ENCODE measurements at places on chromosomes 12 and 14.

GRCh38 chr14:50023671-50024490, 92.5 kb downstream of the VCPKMT start:
- no peak for DNase-seq

DNA sequence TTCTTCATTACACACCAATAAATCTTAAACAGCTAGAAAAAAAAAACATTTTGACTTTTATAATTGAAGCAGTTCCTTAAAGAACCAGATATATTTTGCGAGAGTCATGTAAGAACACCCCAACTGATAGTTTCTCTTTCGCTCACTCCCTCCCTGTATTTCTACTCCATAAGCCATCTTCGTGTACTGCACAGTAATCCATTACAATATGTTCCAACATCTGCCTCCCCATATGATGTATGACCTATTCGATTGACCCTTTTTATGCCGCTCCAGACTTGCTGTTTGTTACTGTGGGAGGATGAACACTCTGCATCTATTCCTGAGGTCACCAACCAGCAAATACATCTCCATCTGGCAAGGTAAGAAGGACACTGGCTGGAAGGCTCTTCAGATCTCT, 331.7 kb downstream of the SOX5 start:
- DNase-seq = no peak

- no peak for DNase-seq
Observed at GRCh38 chr12:64808110-64808509, 16.3 kb upstream of the TBC1D30 start.

DNA sequence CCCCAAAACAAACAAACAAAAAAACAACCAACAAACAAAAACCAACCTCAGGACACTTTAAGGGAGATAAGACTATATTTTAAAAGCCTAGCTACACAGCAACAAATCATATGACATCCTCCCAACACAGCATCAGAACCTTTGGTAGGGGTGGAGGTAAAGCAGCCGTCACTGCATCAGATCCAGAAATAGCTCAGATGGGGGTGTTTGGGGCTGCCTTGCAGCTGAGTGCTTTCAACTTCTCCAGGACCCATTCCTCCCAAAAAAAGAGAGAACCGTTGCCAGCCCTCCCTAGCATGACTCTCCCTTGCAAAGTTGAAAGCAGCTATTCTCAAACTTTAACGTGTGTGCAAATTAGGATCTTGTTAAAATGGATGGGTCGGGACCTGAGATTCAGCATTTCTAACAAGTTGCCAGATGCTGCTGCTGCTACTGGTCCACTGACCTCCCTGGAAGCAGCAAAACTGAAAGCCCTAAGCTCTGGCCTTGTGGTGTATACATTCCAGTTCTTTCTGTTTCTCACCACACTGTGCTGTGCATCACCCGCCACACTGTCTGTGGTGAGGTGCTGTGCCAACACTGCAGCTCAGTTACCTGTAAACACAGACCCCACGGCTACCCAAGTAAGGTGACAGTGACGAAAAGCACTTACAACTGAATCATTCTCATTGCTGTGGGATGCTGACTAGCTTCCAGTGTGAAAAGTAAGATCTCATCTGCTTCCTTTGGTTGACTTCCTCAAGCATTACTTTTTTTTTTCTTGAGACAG, 54.0 kb downstream of the SLC38A1 start:
- DNase-seq = peak; percentile 83

- no peak for DNase-seq
Observed at GRCh38 chr14:88248606-88249005, 74.5 kb downstream of the KCNK10 start.

- no peak for DNase-seq
Observed at GRCh38 chr12:51677284-51677968, 86.4 kb downstream of the SCN8A start.

GRCh38 chr12:62605981-62606380, 139.4 kb downstream of the MON2 start:
- no peak for DNase-seq

GRCh38 chr14:20412411-20412810, 890 bp downstream of the TEP1 start:
- DNase-seq = no peak

- DNase-seq = no peak
Observed at GRCh38 chr14:53951627-53952303, 4.9 kb downstream of the BMP4 start.

GRCh38 chr14:93381644-93382043, 34.7 kb downstream of the COX8C start:
- DNase-seq = no peak

DNA sequence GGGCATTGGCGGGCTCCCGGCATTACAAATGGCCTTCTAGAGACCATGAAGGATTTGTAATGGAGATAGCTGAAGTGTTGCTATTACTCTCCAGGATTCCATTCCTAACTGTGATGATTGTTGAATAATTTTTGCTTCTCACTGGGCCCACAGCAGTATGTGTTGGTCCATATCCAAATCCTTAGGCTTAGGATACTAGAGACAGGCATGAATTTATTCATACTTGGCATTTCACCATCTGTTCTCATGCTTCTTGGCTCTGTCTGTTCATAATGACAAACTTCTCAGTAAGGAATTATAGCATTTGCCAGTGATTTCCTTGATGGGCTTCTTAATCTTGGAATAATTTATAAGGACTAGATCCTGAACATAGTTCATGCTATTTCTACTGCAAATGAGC, 832.9 kb downstream of the C12orf50 start:
- no peak for DNase-seq

DNA sequence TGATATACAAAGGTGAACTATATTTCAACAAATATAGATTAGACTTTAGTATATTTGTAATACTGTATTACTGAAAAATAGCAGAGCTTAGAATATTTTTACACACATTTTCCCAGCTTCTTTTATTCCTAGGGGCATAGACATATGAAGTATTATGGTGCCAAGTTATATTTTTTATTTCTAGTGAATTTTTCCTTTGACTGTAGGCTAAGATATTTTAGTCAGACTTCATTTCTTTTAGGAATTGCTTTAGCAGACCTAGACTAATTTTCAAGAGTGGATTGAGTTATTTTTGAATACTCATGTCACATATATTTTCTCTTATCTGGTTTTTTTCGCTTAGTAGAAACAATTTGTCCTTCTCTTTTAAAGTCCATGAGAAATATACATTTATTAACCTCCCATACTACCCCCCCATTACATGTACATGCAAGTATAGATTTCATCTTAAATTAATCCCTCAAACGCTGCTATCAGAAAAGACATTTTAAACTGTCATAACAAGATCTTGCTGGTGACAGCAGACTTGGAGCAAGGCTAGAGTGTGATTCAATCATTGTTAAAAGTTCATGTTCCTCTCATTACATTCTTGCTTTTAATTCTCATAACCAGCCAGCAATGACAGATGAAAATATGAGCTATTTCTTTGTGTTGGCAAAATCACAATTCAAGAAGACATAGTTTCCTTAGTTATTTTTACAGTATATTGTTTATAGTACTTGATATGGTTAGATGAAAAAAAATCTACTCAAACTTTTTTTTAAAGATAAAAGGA, 456.1 kb downstream of the AEBP2 start:
- no peak for DNase-seq

DNA sequence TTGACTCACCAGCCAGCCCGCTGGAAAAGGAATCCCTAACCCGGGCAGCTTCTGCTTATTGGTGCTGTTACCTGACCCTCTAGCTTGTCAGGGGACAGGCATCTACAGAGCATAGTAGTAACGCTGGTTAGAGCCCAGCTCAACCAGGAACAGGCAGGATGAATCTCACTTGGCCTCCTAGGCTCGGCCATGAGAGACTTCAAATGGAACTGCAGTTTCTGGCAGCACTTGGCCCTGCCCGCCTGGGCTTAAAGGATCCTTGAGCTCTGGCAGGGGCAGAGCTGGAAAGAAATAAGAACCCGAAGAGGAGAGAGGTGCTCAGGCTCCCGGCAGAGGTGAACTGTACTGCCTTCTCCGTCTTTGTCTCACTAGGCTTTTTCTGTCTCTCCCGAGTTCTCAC, 2.3 kb upstream of the LHX5 start:
- peak; percentile 18 for DNase-seq

DNA sequence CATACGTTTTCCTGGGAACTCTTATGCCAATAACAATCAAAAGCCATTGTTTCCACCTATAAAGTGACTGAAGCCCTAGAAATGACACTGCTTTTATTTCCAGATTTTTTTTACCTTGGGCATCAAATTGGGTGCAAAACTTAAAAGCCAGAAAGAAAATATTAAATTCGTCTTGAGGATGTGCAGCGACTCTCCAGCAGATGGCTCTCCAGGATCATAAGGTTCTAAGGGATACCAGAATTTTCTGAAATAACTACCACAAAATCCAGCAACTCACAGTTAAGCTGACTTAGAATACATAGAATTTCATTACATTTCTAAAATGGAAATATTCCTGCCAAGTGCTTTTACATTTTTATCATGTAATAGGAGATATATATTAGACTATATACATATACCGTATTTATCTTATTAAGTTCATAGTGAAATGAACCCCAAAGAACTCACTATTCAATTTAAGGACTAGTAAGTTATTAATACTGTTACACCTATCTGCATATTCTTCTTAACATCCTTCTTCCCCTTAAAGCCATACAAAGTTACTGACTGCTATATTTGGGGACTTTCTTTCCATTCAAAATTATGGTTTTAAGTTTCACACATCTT, 44.0 kb downstream of the ARMH4 start:
- DNase-seq = peak; percentile 36

DNA sequence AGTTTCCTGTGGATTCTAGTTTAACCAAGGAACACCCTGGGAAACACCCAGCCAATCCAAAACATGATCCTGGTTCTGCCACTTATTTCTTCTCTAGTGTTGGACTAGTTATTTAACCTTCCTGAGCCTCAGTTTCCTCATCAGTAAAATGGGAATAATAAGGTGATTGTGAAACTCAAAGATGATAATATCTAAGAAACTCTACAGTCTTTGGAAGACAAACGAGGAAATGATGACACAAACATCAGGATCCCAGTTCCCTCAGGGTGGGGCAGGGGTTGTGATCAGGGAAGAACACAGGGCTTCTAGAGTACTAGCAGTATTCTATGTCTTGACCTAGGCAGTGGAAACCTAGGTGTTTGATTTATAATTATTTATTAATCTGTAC, 18.1 kb upstream of the TMEM106C start:
- DNase-seq = no peak

DNA sequence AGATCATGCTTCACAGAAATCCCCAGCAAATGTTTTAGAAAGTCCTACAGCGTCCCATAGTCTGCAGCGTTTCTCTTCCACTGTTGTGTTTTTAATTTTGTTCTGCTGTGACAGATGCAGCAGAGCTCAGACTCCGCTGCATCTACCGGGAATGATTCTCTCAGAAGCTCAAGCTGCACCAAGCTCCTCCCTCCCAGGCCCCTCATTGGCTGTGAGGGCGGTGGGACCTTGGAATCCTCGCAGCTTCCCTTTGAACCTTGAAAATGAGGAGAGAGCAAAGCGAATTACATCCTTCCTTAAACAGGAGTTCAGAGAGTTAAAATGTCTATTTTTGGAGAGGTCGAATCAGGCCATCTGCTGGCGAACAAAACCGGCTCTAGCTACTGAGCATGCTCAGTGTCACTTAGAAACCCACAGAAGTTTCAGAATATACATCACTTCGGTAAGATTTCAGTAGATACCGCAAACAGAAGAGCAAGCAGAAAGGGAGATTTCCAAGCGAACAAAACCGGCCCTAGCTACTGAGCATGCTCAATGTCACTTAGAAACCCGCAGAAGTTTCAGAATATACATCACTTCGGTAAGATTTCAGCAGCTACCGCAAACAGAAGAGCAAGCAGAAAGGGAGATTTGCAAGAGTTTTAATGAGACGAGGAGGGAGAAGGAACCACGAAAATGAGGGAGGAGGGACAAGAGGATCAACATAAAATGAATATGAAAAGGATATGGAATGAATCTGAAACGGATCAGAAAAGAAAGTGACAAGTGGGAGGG, at the start of gene ABCD2:
ABCD2 (minus strand) TSS at position 144 of the 774 bp plus-strand sequence. CDS start 188 bp downstream, outside the sequence.
- peak; percentile 80 for DNase-seq

DNA sequence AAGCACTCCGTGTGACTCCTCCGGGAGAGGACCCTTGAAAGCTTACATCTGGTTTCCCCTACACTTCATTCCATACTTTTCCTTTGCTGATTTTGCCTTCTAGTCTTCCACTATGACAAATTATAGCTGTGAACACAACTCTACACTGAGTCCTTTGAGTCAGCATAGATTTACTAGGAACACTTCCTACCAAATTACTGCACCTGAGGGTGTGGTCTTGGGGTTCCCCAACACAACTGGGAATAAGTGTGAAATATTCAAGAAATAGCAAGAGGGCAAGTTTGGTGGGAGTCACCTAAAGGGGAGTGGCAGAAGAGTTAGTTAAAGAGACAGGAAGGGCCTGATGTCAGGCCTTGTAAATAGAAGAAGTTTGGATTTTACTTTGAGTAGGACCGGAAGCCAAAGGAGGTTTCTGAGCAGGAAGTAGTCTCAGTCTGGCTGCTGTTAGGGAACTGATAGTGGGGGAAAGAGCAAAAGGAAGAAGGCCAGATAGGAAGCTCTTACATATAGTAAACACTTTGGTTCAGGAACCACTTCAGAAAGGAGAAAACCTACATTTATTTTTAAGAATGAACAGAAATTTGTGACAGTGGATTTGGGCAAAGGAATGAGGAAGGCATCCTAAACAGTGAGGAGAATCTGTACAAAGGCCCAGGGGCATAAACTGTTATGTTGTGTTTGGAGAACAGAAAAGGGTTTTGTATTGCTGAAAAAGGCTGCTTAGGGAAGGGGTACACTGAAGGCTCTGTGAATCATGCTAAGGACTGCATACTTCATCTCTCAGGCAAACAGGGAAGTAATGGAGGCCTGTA, 14.2 kb downstream of the SEL1L start:
- no peak for DNase-seq

DNA sequence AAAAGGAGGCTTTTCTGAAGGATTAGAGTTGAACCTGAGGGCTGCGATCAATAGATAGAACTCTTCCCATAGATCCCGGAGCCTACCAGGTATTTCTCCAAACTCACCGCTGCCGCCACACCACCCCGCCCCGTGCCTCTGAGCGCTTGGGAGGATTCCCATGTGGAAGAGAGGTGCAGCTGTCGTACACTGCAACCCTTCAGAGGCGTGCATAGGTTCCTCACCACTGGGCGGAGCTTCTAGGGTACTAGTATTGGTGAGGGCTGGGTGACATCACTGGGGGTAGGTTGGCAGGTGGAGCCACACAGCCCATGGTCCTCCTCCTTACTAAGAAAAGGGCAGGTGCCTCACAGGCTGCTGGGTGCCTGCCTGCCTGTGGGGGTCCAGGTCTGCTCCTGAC, 127.0 kb downstream of the TSPAN9 start:
- no peak for DNase-seq

DNA sequence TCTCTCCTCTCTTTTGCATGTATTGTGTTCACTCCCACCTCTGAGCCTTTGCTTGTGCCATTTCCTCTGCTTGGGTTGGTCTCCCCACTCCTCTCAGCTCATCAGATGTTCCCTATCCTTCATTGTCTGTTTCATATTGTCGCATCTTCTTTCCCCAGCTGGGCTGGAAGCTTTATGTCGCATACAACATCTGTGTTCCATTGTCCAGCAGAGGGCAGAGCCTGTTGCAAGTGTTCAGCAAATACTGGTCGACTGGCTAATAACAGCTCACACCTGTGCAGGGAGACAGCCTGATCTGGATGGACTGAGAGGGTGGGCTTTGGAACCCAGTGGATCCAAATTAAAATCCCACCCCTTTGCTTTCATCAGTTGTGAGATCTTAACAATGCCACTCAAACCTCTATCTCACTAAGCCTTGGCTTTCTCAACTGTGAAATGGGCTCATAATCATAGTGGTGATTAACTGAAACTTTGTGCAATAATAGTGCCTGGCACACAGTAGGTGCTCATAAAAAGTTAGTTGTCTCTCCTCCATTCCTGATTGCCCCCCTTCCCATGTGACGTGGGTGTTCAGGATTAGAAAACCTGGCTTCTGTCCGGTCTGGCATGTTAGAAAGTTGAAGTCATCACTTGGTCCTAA, 75.8 kb downstream of the RIN3 start:
- no peak for DNase-seq

Measured in activated T-cell treated with anti-CD3 and anti-CD28 coated beads, Interleukin-2, amount 50 U/mL, for 48 hours (primary cell).